ENCODE measurements at places on chromosomes 2 and 18. TPM values are rescaled to one million over a fixed set of nuclear protein-coding genes. Genes with fewer than 3 reads are reported as not detected.

Gene COLEC12
- 15.3 TPM for total RNA-seq

Gene E2F6
- 19.1 TPM for total RNA-seq

Gene HOXD13
- not detected for total RNA-seq

DNA sequence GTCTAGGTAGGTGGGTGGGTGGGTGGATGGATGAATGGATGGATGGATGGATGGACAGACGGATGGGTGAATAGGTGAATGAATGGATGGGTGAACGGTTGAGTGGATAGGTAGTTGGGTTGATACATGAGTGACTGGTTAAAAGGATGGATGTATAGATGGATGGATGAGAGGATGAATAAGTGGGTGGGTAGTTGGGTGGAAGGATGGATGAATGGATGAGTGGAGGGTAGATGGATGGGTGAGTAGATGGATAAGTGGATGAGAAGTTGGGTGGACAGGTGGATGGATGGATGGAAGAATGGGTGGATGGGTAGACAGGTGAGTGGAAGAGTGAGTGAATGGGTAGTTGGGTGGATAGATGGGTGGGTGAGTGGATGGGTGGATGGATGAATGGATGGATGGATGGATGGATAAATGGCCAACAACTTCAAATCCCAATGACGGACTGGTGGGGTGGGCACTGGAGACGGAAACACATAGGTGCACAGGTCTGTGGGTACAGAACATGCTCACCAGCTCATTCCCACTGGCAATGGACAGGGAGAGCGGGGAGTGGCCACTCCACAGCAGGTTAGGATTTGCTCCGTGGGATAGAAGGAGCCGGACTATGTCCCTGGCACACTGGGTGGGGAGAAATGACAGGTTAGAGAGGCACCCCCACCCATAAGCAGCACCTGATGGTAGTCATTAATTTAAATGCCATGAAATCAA, 48.8 kb downstream of the ANKMY1 start:
- DNase-seq: peak; percentile 18
- no peak overlapping the region for H3K27ac ChIP-seq
- no peaks in the 10 kb centered on the region for H3K27me3 ChIP-seq
- H3K4me3 ChIP-seq: no peak overlapping the region

DNA sequence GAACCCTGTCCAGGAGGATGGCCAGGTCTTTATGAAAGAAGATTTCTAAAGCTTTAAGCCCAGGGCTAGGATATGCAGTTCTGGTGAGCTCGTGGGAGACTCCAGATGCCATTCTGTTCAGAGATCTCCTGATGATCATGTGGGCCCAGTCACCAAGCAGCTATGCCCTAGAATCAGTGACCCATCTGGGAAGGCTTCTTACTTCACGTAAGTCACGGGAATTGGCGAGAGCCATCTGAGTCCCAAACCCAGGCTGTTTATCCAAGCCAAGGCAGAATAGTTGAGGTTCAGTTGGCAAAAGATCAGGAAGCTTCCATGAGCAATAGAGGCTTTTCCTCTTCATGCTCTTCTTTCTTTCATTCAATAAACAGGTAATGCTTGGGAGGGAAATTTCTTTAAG, 23.9 kb downstream of the ANTXR1 start:
- no peak overlapping the region for H3K4me3 ChIP-seq
- H3K36me3 ChIP-seq: no peaks in the 10 kb centered on the region
